ENCODE measurements at places on chromosomes 13 and 19.

DNA sequence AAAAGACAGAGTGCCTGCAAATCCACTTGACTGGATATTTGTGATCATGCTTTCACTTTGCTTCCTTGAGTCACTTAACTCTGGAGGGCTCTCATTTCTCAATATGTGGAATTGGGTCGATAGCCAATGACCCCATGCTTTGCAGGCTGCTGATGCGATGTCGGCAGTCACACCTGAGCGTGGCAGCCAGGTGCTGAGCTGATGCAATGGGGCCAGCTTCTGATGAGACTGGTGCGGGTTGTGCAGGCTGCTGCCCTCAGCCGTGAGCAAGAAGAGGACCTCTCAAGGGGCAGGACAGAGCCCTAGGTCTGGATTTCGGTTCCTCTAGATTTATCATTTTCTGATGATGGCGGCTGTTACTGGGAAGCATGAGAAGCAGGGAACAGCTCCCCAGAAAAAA lies 334.1 kb downstream of the TEX29 start:
- DNase-seq = no peak

DNA sequence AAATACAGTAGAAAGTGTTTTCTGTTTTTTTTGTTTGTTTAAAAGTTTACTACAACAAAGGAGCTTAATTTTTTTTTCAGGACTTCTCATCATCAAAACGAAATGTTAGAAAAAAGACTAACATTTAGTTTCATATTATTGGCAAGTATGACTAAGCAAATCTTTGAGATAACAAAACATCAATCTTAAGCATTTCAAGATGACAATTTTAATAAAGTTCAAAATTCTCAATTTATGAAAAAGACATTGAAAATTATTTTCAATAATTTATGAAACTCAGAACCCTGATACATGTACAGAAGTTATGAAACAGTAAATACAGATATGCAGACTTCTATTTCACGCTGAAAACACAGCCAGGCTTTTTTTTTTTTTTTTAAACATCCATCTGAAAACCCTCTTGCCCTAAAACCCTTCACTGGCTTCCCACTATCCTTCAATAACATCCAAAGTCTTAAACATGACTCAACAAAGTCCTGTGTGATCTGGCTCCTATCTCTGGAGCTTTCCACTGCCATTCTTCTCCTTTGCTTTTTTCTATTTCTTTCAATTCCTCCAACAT lies 3.9 kb downstream of the RBM26 start:
- DNase-seq = no peak

DNA sequence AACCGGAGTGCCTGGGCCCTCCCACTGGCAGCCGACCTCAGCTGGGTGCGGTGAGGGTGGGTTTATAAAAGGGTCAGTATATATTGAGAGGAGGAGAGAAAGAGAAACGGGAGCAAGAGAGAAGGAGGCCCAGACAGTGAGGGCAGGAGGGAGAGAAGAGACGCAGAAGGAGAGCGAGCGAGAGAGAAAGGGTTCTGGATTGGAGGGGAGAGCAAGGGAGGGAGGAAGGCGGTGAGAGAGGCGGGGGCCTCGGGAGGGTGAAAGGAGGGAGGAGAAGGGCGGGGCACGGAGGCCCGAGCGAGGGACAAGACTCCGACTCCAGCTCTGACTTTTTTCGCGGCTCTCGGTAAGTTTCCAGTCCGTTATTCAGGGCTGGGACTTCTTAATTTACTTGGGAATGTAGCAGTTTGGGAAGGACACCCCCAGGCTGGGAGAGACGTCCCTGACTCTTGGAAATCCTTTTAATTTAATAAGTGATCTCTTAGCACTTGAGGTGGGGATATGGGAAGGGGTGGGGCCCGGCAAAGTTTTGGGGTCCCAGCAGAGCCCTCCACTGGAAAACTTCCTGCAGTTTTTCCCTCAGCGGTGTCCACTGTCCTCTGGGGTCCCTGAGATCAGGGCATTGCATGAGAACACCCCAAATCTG lies at the start of gene EMP3:
EMP3 (plus strand) TSS at position 288 of the 646 bp plus-strand sequence. CDS start 1,293 bp downstream, outside the sequence.
- peak; percentile 80 for DNase-seq

GRCh38 chr13:97043302-97043701 lies 49.0 kb upstream of the OXGR1 start:
- DNase-seq = no peak

GRCh38 chr13:107217251-107217650 lies 649.3 kb upstream of the ARGLU1 start:
- DNase-seq = no peak

- DNase-seq = no peak
Observed at GRCh38 chr13:109331011-109331433, 455.4 kb downstream of the IRS2 start.

DNA sequence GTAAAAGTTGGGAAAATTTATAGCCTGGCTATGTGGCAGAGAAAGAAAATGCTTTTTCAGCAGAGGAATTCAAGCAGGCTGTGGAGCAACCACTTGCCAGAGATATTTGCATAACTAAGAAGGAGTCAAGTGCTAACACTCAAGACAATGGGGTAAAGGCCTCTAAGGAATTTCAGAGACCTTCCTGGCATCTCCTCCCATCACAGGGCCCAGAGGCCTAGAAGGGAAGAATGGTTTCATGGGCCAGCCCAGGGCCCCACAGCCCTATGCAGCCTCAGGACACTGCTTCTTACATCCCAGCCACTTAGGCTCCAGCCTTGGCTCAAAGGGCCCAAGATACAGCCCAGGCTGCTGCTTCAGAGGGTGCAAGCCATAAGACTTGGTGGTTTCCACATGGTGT lies 14.3 kb downstream of the SLC15A1 start:
- DNase-seq = no peak

DNA sequence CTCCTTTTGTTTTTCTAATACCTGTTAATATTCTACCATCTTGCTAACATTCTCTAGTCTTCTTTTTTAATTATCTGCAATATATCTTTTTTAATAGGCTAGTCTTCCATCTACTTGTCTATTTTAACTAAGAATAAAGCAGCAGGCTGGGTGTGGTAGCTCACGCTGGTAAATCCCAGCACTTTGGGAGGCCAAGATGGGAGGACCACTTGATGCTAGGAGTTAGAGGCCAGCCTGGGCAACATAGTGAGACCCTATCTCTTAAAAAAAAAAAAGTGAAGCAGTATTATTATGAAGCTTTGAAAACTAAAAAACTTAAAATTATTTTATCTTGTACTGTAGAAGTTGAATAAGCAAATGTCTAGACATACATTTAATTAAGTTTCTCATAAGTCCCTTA lies 3.3 kb downstream of the UTP14C start:
- no peak for DNase-seq

- peak; percentile 18 for DNase-seq
Observed at GRCh38 chr19:3274942-3275582, 50.6 kb downstream of the CELF5 start.

Data from T follicular helper cell (primary cell).